ENCODE measurements at places on chromosomes 12 and 14.

GRCh38 chr12:78402366-78403134, 462.0 kb upstream of the SYT1 start:
- DNase-seq = no peak

DNA sequence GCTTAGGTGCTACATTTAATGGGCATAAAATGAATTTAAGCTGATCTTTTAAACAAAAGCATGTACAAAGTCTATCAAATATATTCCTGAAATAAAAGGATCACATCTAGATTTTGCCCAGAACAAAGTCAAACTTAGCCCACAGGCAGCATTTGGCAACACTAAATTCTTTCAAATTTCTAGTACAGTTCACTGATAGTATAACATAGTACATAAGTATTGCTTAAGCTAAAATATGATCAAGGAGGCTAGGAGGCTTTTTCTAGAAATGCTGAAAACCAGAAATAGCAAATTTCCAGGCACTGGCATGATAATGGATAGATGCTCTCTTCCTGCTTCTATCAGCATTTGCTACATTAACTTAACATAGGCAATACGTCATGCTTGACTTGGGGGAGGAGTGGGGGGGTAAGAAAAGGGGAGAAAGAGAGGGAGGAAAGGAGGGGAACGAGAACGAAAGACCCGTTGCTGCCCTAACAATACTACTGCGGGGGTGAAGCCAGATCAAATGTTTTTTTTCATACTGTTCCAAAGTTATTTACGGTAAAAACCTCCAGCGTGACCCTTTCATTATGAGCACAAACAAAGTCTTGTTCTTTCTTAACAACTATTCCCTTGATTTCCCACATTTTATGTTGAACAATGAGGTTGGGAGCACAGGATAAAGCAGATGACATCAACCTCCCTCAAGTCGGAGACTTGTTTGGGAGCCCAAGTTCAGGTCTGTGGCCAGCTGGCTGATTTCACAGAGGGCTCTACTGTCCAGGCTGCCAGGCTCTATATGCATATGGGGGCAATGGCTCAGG, 10.6 kb downstream of the TMED10 start:
- no peak for DNase-seq

DNA sequence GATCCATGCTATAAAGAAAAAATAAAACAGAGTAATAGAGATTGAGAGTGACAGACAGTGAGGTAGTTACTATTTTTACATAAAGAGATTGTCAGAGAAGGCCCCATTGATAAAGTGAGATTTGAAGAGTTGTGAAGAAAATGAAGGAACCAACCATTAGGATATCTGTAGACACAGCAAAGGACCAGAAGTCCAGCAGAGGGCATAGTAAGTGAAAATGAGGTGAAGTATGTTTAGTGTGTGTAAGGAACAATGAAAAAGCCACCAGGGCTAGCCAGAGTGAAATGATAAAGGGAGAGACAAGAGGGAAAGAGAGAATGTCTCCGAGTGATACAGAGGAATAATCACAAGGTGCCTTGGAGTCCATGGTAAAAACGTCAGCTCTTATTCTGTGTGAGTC, 411.0 kb downstream of the NELL2 start:
- DNase-seq = no peak

DNA sequence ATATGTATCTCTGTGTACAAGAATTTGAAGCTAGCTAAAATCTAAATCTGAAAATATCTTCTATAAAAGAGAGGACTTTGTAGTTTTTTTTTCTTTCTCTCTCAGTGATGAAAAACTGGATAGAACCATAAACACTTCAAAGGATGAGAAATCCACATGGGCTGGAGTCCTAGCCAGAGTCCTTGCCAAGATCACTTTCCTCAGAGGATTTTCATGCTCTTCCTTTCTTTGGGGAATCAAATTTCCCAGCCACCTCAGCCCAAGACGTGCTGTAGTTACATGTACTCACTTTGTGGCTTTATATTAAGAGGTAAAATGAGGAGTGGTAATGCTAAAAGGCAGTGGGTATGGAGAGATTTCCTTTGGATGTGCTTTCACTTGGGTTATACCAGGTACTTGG, 110.3 kb downstream of the SLC38A1 start:
- DNase-seq = no peak

- DNase-seq = no peak
These were observed 2.0 kb upstream of the ZNF385A start for GRCh38 chr12:54386403-54387113.

DNA sequence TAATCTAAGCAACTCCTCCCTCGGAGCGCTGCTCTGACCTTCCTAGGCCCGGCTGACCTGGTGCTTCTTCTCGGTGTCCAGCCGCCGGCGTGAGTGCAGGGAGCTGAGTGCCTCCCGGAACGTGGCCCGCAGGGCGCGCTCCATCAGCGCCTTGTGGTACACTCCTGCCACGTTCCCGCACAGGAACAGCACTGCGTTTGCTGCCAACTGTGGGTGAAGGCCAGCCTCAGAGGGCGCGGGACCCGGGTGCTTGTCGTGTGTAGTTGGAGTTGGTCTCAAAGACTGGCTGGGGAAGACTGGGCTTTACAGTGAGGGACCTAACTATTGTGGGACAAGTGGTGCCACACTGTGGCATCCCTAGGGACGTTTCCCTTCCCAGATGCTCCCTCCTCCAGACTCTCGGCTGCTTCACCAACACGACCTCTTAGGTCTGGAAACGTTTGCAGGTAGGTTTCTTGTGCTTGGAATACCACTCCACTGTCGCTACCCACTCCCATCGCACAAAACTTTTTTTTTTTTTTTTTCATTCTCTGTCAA, 3.1 kb downstream of the ADCY4 start:
- no peak for DNase-seq

DNA sequence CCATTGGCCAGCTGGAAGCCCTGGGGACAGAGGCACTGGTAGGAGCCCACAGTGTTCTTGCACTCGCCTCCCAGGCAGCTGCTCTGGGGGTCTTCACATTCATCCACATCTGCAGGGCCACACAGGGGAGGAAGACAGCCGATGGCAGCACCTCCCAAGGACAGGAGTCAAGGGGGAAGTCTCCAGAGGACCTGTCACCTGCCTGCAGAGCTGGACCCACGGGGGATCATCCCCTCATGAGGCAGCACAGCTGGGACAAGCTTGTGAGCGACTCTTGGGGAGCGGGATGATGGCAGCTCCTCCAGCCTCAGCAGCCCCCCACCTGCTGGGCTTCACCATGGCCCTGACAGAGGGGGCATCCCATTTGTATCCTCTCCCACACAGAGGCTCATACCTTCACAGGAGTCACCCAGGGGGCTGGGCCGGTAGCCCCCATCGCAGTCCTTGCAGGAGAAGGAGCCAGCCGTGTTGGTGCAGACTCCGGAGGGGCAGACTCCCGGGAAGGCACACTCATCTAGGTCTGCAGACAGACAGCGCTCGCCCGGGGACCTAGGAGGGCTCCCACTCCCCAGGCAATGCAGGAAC, 15.4 kb downstream of the ISCA2 start:
- DNase-seq = no peak

DNA sequence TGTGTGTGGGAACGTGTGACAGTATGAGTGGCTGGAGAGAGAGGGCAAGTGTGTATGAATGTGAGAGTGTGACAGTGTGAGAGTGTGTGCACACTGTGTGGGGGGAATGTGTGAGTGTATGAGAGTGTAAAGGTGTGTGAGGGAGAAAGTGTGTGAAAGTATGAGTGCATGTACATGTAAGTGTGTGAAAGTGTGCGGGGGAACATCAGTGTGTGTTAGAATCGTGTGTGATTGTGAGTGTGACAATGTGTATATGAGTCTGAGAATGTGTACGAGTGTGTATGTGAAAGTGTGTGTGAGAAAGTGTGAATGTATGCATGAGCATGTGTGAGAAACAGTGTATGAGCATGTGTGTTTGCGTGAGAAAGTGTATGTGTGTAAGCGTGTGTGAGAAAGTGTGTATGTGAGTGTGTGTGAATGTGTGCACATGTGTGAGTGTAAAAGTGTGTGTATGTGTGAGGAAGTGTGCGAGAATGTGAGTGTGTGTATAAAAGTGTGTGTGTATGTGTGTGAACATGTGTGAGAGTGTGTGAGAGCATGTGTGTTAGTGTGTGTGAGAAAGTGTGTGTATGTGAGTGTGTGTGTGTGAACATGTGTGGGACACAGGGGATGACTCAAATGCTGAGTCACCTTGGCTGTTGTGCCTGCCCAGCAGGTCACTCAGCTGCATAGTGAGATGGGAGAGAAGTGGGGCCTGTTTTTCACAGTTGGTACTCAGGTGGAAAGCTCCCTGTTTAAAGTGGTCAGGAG, 220.5 kb upstream of the TBX3 start:
- no peak for DNase-seq

DNA sequence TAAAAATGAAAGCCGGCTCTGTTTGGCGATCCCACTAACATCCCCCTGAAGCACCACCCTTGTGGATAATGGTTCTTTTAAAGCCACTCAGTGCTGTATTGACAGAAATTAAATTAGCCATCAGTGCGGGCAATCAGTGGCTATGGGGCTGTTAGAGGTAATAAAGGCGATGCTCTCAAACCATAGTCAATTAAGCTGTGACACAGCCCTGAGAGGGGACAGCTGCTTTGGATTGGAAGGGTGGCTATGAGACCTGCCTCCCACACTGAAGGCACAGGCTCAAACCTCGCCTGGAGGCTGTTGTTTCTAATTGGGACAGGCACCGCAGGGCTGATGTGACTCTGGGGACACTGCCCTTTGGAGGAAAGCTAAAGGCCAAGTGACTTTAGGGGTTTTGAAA, 562.2 kb downstream of the VRK1 start:
- no peak for DNase-seq

- no peak for DNase-seq
These were observed 32.0 kb upstream of the FAM181A start for GRCh38 chr14:93895023-93895604.

DNA sequence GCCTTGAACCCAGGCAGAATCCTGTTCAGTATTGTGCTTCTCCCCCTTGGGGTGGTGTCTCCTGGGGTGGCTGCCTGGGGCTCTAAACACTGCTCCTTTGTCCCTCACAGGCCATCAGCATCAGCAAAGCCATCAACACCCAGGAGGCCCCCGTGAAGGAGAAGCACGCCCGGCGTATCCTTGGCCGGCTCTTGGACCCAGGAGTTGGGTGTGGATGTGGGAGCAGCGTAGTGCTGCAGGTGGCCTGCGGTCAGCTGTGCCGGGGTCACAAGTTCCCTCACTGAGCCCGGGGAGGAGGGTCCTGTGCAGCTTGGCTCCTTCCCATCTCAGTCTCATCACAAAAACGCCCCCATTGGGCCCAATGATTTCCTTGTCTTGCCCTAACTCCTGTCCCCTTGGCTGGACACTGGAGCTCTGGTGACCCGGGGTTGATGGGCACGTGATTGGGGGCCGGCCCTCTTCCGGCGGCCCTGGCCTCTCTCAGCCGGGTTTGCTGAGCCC, 12.7 kb downstream of the HIP1R start:
- no peak for DNase-seq

- no peak for DNase-seq
These were observed 125.0 kb upstream of the DHRS4 start for GRCh38 chr14:23828616-23829015.

DNA sequence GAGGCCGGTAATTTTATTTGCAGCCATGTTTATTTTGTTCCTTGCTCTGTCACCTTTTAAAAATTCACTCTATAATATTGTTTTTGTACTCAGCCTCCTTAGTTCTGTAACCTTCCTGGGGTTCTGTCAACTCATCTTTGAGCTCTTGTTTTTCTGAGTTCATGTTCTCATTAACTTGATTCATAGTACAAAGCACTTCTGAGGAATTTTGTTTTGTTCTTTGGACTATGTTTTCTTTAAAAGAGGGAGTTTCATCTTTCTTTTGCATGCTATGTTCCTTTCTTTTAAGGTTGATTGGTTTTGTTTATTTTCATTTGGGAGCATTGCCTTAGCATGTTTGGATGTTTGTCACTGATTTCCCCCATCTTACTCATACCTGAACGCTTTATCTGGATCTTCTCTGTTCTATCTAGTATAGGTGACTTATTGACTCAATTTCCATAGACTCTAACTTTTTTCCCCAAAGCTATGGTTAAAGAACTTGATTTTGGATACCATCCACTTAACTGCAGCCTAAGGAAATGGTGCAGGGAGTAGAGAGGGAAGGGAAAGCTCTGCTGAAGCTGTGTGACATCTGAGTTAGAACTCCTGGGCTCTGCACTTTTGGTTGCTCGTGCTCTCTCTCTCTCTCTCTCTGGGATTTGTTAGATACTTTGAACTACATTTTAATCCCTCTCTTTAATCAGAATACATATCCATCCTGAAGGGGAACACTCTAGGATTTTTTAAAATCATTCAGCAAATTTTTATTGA, 268.5 kb downstream of the PAWR start:
- no peak for DNase-seq

DNA sequence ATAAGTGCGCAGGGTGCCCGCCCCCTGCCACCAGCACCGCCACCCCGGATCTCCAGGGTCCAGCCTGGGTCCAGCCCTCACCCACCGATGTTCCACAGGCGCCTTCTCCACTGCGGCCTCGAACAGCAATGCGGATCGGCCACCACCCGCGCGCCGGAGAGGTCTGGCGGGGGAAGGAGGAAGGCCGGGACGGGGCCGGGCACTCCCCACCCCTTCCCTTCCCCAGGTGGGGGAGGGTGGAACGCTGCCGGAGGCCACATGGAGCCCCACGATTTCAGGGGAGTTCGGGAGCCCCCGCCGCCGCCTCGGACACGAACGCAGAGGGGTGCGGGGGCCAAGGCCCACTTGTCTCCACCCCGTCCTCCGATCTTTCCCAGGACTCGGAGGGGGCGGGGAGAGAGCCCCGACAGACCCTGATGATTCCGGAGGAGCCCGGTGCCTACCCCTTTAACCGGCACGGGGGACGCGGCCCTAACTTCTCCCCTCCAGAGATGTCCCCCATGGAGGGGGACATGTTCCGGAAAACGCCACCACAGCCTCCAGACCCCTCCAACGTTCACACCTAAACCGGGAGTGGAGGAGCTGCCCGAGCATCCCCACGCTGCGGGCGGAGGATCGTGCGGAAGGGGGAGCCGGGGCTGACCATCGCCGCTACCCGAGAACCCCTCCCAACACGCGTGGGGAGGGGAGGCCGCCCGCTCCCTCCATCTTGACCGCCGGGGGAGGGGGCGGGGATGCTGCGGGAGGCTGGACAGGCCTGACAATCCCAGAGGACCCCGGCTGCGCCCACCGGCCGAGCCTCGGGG, 1.1 kb downstream of the ATXN2 start:
- DNase-seq = peak; percentile 9

- DNase-seq = no peak
These were observed 169.8 kb downstream of the GPHN start for GRCh38 chr14:66677780-66678179.

GRCh38 chr12:49972641-49973360, at the start of gene AQP6:
AQP6 (plus strand) TSS chr12:49972947; CDS start chr12:49973174, 227 bp downstream.
- DNase-seq = no peak

Measured in T-helper 17 cell (primary cell).